ENCODE measurements at places on chromosomes 6 and 20.

DNA sequence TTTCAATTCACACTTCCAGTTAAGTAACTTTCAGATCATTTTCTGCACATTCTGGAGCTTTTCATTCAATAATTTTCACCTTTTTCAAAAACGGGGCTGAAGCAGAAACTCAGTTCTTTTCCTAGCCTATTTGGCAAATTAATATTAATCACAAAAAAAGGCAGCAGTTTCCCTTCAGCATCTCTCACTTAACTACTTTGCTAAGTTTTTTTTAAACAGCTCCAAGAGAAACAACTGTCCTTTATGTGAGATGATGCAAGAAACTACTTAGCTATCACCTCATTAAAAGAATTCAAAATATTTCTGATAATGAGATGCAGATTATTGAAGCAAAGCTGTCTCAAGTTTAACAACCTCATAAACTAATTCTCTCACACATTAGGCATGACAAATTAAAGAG lies 11.8 kb downstream of the CASS4 start:
- DNase-seq: no peak

DNA sequence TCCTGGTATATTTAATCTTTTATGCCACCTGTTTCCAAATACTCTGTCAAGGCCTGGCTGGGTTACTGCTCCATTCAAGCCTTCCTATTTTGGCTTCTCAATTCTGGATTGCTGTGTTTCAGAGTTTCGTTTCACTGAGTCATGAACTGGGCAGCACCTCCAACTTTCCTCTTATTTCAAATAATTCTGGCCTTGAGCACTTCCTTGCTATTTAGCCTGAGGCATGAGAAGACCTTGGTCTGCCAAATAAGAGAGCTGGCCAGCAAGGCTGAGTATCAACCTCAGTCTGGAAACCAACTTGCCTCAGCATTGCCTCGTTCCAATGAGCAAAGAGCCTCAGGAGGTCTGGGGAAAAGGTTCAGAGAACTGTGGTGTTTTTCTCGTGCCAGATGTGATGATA lies 66.6 kb downstream of the TNFAIP3 start:
- peak; percentile 62 for DNase-seq

- no peak for DNase-seq
Measured at GRCh38 chr6:105193647-105194046, 13.8 kb upstream of the POPDC3 start.

- DNase-seq: no peak
Measured at GRCh38 chr20:49775229-49775693, 37.4 kb upstream of the SLC9A8 start.

DNA sequence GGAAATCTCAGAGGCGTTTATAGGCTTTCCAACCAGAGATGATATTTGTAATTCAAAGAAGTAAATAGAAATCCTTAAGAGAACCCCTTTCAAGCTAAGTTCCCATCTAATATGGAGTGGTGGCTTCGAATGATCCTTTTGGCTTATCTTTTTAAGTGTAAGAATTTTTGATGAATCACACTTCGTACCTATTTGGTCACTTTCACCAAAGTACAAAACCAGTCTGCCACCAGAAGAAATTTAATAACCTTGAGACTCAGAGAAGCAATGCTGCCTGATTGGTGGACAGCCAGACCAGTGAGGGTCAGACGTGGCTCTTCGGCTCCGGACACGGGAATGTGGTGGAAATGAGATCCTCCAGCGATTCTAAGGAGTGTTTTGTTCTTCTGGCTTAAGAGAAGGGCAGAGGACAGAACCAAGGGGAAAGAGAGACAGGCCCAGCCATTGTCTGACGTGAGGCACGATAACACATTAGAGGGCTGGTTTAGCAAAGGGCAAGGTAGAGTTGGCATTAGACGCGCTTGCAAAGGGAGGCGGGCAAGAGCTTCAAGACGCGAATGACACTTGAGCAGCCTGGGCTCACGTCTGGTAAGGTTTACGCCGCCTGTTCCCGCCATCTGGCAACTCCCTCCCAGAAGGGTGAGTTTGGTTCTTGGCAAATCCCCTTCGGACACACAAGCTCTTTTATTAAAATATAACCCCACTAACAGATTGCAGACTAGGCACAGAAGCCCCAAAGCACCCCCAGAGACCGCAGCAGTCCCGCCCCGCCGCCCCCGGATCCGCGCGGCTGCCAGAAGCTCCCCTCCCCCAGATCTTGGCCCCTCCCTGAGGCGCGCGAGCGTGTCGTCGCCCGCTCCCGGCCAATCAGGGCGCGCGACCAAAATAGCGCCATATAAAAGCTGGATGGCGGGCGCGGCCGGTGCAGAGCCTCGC lies 50.0 kb upstream of the EZR start:
- peak; percentile 80 for DNase-seq

DNA sequence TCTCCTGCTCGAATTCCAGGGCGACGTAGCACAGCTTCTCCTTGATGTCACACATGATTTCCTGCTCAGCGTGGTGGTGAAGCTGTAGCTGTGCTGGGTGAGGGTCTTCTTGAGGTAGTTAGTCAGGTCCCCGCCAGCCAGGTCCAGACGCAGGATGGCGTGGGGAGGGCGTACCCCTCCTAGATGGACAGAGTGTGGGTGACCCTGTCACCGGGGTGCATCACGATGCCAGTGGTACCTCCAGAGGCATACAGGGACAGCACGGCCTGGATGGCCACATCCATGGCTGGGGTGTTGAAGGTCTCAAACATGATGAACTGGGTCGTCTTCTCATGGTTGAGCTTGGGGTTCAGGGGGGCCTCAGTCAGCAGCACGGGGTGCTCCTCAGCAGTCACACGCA lies 110.2 kb upstream of the CNR1 start:
- no peak for DNase-seq

GRCh38 chr6:139483079-139483478 lies 108.6 kb upstream of the CITED2 start:
- DNase-seq: no peak

- DNase-seq: peak; percentile 44
Measured at GRCh38 chr6:26538572-26538902, 371 bp downstream of the HMGN4 start.

DNA sequence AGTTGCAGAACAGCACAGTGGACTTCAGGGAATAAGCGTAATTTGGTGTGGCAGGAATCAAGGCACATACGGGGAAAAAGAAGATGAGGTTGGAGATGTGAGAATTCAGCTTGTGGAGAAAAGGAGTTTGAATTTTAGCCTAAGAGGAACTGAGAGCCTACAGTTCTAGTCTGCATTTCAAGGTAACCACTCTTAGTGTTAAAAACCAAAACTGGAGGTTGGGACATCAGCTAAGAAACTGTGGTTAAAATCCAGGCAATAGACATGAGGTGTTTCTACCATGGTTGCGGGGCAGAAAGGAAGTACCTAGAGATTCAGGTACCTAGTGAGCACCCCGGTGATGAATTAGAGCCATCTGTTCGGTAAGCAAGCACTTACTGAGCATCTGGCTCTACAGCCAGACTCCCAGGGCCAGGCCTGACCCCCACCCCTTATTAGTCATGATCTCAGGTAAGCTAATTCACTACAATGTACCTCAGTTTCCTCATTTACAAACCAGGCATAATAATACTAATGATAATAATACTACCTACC lies 44.4 kb downstream of the FAXC start:
- no peak for DNase-seq

GRCh38 chr6:157674061-157674460 lies 149.0 kb upstream of the SNX9 start:
- DNase-seq: no peak

- no peak for DNase-seq
Measured at GRCh38 chr6:35049156-35049735, 91.9 kb downstream of the TCP11 start.

DNA sequence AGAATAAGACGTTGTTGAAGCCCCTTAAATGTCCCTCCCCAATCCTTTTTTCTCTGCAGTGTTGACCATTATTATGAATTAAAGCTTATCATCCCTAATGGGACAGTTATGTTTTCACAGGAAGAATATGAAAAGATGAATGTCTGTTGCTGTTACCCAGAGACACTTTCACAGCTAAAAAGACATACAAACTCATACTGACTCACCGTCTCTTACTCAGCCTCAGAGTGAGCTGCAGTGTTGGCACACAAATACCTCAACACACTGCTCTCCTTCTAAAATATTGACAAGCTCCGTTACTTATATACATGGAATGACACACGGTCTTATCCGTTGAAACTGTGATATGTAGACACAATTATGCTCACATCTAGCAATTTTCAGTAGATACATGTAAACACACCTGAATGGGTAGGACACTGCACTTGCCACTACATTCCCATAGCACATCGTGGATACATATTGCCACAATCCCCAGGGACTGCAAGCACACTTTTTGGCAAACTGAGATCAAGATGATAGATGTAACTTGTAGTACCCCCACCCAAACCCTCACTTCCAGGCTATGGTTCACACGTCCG lies 9.6 kb upstream of the SAPCD1 start:
- DNase-seq: no peak

- no peak for DNase-seq
Measured at GRCh38 chr6:5034328-5034727, 30.5 kb upstream of the RPP40 start.

GRCh38 chr6:118748311-118749062 lies 97.1 kb upstream of the CEP85L start:
- DNase-seq: no peak

DNA sequence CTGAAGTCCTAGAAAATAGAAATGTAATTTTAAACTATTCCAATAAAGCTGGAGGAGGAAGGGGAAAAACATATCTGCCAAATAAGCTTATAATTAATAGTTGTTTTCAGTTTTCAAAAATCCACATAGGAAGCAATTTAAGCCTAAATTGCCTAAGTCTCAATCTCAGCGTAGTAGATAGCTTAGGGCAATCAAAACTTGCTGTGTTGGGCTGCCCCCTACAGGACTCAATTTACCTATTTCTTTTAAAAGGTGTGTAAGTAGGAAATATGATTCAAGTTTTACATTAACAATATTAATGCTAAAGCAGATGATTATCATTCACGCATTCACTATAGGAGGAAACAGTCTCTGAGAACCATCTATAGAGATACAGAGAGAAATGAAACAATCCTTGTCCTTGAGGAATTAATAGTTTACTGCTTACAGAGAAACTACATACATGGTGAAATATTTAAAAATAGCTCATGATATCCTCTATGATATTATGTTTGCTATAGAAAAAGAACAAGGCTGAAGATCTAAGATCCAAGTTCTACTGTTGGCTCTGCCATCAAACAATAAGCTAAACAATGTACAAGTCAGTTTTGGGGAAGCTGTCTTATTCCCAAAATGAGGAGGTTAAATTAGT lies 102.1 kb downstream of the ATG5 start:
- DNase-seq: peak; percentile 83

DNA sequence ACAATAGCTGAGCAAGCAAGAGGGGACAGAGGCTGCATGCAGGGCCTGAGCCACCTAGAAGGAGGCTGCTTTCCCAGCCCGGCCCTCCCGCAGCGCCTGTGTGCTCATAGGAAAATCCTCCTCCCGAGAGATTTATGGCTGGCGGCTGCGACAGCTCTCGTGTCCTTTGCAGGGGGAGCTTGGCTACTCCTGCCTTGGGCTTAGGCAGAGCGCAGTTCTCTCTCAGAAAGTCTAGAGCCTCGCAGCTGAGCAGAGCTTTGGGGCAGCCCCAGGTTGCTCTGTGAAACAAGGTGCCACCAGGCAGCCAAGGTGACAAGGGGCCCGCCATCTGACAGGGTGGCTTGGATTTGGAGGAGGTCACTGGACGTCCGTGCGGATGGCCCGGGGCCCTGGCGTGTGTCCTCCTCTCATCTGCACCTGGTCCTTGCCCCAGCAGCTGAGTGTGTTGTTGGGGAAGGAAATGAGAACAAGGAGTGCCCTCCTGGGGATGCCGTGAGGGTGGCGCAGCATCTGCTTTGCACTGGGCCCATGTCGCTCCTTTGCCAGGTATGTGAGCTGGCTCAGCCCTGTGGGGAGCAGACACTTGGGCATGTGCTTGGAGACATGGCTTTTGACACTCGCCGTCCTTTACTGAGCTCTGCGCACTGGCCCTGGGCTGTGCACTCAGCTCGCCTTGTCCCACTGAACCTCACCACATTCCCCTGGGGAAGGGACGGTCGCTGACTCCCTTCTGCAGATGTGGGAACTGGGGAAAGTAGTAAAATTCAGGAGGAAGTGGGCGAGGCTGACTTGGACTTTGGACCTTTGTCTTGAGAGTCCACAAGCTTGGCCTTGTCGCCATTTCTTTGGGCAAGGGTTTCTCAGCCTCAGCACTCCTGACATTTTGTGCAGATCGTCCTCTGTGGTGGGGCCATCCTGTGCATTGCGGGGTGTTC lies 41.9 kb downstream of the EDN3 start:
- peak; percentile 20 for DNase-seq

- DNase-seq: no peak
Measured at GRCh38 chr6:82264824-82265223, 17.3 kb upstream of the IBTK start.

DNA sequence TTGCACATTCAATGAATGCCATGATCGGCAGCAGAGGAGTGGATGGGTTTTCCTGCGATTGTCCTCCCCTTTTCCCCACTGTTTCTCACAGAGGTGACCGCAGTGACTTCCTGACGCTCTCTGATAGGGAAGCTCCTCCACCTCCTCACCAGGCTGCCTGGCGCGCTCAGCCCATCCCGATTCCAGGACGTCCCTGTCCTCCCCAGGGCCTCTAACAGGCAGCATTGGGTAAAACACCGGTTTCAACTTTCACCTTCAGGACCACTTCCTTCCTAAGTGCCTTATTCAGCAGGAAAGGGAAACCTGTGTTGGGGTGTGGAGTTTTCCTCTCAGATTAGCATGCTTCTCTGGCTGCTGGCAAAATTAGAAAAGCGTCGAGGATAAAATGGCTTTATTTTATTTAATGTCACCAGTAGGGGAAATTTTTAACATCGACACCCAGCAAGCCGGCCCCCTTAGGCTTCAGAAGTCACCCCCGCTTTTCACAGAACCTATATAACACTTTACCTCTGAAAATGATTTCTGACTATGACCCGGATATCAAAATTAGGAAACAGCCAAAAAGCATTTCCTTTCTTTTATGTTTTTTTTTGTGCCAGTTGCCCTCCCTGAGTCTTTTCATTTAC lies 570.4 kb upstream of the GJE1 start:
- peak; percentile 3 for DNase-seq
